ENCODE measurements at places on chromosomes 1 and 21.

GRCh38 chr1:232667094-232667777 is 37.3 kb upstream of the SIPA1L2 start:
- no peak for DNase-seq

GRCh38 chr21:45003331-45004058 is 63.7 kb downstream of the SLX9 start:
- DNase-seq, result no peak

- no peak for DNase-seq
Observed at GRCh38 chr1:99502400-99502799, 143.5 kb upstream of the PALMD start.

DNA sequence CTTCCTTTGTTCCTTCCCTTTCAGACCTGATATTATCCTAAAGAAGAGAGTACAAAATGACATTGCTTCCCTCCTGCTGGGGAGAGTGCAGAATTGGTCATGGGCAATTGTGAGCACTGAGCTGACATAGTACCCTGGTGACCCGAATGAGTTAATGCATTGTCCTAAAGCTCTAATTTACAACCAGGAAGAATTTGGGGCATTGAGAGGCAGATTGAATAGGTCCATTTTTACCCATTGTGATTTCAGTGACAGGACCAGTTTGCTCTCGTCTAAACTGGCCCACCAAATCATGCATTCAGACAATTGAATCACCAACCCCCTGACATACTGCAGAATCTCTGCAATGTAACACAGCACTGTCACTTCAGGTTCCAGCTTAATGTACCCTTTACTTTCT is 497.4 kb downstream of the DPYD start:
- DNase-seq, result no peak

GRCh38 chr1:44759077-44759476 is 16.3 kb upstream of the RPS8 start:
- DNase-seq, result no peak

DNA sequence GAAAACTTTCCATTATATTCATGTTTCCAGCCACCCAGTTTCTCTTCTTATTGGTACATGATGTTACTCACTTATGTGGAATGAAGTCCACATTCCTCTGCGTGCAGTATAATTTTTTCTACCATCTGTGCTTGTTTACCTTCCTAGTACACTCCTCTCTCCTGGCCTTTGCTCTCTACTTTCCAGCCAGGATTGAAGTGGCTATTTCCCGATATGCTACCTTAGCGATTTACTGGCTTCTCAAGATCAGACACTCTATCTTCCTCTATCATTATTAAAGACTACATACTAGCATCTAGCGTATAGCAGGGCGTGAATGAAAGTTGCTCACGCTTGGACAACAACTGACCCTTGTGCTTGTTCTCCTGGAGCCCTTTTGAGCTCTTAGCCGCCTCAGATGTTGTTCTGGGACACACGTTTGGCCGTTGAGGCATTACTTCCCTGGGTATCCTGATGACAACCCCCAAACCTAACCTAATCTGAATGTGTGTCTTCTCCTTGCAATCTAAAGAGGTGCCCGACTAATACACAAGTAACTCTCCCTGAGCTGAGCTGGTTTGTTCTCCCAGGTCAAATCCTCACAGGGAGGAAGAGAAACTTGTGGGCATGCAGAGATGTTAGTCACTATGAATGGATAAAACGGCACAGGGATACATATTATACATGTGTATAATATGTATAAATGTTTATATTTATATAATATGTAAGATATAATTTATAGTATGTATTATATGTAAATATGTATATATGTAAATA is 13.4 kb upstream of the MTARC2 start:
- no peak for DNase-seq

DNA sequence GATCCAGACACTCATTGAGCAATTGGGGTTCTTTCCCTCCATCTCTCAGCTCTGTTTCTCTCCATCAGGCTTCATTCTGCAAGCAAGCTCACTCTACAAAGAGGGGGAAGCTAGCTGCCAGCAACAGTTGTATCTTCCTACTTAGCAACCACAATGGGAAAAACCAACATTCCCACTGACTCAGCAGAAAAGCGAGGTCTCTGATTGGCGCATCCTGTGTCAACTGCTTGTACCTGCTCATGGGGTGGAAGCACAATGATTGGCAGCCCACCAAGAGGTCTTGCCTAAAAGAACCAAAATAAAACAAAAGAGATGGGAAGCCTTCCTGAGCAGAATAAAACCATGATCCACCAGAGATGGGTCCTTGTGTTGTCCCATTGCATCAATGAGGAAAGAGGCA is 4.0 kb upstream of the CDA start:
- no peak for DNase-seq

- no peak for DNase-seq
Observed at GRCh38 chr1:48470481-48470855, 1.5 kb downstream of the SPATA6 start.

DNA sequence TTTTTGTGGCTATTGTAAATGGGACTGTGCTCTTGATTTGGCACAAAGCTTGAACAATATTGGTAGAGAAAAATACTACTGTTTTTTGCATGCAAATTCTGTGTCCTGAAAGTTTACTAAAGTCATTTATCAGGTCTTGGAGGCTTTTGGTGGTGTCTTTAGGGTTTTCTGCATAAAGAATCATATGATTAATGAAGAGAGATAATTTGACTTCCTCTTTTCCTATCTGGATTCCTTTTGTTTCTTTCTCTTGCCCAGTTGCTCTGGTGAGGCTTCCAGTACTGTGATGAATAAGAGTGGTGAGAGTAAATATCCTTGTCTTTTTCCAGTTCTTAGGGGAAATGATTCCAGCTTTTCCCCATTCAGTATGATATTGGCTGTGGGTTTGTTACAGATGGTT is 1166.7 kb downstream of the NCAM2 start:
- DNase-seq, result no peak

GRCh38 chr1:22710701-22711049 is at the start of gene EPHB2:
EPHB2 (plus strand) TSS chr1:22710839; CDS start chr1:22710983, 144 bp downstream.
- no peak for DNase-seq

- no peak for DNase-seq
Observed at GRCh38 chr1:178037510-178038253, 56.2 kb upstream of the RASAL2 start.

DNA sequence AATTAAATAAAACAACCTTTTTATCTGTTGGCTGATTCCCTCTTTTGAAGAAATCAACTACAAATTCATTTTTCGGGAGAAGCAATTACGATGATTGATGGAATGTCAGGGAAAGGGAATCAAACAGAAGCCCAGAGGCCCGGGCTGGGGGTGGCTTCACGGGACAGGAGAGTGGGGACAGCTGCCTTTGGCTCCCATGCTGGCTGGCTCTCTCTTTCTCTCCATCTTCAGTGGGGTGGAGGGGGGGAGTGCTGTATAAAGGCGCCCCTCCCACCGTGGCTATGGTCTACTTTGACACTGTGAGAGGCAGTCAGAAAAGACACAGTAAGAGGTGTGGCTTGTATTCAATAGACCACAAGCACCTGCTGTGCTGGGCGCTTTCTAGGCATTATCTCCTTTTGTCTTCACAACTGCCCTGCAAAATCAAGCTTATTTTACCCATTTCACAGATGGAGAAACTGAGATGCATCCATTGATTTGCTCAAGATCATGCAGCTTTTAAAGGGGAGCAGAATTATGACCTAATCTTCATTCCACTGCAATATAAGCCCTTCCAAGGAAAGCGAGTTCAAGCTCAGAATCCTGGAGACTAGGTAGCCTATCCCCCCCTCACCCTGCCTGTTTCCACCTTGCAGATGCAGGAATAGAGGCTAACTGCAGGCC is 92.9 kb downstream of the GRIK3 start:
- DNase-seq, result no peak

DNA sequence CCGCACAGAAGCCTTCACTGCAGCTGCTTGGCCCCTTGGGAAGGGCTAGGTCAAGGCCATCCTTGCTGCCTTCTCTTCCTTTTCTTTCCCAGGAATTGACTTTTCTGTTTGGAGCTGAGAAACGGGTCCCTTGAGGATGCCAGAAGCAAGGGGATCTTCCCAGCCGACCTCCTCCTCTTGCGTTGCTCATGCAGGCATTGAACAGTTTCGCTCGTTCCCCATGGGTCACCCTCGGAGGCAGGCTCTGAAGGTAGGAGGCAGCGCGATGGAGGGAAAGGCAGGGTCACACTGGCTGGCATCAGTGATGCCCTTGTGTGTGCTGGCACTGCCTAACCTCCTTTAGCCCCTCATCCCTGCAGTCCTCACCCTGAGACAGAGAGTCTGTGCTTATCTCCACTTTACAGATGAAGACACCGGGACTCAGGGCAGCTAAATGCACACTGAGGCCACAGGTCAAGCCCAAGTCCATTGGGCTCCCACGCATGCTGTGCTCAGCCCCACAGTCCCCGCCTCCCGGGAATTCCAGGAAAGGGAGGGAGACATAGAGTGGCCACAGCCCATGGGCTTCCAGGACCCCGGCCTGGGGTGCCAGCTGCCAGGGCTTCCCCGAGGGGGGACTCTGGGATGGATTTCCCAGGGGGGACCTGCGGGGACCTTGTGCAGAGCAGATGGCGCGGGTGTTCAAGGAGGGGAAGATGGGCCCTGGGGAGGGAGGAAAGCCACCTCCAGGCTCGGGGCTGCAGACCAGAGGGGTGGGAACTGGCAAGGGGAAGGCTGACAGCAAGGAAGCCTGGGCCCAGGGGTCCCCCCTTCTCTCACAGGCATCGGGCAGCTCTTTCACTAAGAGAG is 90.2 kb downstream of the SPSB1 start:
- DNase-seq, result no peak

- no peak for DNase-seq
Observed at GRCh38 chr1:228340686-228341449, 65.8 kb downstream of the TRIM11 start.

GRCh38 chr1:50604580-50604979 is 181.3 kb upstream of the DMRTA2 start:
- no peak for DNase-seq

DNA sequence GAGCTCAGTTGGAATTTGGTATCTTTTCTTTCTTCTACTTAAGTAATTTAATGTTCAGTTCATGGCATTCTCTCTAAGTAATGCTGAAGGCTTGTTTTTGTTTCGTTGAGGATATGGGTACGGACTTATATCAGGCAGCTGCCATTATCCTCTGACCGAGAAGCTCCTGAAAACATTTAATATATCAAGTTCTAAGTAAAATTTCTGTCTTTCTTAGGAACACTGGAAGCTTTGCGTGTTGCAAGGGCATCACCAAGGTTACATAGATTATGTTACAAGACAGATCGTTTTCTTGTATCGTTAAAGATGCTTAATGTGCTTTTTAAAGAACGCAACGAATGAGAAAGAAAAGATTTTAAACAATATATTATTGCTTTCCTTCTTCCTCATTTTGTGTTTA is 1.0 kb upstream of the GALNT2 start:
- DNase-seq, result no peak

DNA sequence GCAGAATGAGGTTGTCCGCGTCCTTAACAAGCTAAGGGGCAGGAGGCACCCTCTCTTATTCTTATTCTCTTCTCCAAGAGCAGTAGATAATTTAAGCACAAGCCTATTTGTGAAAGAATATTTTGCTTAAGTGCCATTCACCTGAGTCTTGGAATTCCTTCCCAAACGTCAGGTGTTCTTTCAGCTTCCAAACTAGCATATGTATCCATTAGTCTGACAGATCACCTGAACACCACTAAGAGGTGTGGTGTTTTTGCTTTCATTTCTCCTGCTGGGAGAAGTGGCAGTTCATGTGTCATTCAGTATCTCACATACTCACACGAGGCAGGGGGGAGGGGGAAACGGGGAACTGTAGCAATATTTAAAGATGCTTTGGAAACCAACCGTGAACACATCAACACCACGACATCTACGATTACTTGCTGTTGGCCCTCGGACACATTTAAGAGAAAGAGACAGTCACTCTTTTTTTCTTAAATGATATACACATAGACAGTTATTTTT is 45.5 kb upstream of the RBM15 start:
- DNase-seq, result no peak

DNA sequence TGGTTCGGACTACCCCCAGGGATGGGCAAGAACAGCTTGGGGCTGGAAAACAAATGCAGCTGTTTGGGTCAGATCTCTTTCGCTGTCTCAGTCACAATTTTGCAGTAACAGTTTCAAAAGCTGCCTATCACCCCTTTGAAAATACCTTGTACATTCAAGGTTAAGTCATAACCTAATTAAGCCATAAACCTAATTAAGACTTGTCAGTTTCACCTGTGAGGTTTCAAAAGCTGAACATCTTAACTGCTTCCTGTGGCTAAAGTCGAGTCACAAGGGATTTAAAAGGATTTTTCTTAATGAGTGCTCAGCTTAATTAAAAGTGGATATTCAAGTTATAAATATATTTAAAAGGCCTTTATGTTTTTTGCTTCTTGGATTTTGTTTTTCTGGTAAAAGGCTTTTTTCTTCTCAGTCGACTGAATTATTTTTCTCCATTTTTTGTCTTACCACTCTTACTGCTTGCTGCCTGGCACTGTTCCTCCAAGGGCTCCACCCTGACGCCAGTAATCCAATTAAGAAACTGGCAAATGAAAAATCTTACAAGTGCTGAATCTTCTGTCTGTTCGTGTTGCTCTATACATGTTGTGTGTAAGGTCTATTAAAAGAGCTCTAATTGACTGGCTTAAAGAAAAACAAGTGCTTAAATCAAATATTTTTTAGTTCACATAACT is 31.3 kb downstream of the CBR1 start:
- DNase-seq, result no peak

- DNase-seq, result no peak
Observed at GRCh38 chr1:224329484-224329841, 509 bp downstream of the NVL start.

GRCh38 chr1:30518186-30518585 is 205.2 kb downstream of the MATN1 start:
- DNase-seq, result no peak

DNA sequence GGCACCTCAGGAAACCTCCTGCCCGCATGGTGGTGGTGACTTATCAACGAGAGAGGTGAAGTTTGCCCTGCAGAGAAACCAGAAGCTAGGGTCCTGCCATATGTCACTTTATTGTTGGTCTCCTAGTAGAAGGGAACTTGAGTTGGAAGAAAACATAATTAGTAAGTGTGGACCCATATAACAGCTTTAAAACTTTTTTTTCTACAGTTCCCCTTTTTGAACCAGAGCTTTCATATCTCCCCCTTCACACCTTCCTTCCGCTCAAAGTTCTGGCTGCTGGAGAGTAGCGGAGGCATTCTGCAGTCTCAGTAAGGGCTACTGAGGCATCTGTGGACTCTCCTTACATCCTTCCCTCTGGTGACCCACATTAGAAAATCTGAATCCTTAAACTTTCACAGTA is 48.9 kb downstream of the PHC2 start:
- no peak for DNase-seq

- DNase-seq, result no peak
Observed at GRCh38 chr1:34806396-34806795, 13.6 kb downstream of the GJA4 start.

DNA sequence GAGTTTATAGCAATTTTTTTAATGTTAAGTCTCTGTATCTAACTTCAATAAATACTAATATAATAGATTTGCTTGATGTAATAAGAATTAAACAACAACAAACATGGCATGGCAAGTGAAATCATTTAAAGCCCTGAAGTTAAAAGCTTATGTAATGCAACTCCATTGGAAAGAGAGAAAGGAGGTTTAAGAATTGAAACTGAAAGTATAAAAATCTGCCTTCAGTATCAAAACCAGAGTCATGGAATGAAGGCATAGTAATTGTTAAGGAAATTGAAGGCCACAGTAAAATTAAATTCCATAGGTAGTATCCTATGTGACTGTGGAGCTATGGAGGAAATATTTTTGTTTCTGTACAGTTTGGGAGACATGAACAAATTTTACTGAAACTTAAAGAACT is 55.1 kb downstream of the PRDX6 start:
- DNase-seq, result no peak

- no peak for DNase-seq
Observed at GRCh38 chr1:207069061-207069460, 16.0 kb downstream of the PFKFB2 start.

All from activated CD4-positive, alpha-beta T cell treated with anti-CD3 and anti-CD28 coated beads for 24 hours (primary cell).